Smooth muscle cell of the brain vasculature (primary cell): ENCODE measurements at places on chromosomes 11 and 22.

DNA sequence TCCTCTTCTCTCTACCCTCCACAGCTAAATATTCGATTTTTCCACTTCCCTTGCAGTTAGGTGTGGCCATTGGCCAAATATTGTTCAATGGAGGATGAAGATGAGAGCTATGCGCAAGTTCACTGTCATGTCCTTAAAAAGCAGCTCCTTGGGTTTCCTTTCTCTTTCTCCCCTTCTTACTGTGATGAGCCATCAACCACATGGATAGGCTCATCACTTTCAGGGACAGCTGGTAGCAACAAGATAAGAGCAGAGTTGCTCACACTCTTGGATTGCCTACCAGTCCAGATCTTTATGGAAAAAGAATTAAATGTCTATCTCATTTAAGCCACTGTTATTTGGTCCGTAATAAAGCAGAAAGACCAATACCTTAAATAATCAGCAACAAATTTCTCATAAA, 377.0 kb downstream of the DDX10 start:
- no peak for DNase-seq

DNA sequence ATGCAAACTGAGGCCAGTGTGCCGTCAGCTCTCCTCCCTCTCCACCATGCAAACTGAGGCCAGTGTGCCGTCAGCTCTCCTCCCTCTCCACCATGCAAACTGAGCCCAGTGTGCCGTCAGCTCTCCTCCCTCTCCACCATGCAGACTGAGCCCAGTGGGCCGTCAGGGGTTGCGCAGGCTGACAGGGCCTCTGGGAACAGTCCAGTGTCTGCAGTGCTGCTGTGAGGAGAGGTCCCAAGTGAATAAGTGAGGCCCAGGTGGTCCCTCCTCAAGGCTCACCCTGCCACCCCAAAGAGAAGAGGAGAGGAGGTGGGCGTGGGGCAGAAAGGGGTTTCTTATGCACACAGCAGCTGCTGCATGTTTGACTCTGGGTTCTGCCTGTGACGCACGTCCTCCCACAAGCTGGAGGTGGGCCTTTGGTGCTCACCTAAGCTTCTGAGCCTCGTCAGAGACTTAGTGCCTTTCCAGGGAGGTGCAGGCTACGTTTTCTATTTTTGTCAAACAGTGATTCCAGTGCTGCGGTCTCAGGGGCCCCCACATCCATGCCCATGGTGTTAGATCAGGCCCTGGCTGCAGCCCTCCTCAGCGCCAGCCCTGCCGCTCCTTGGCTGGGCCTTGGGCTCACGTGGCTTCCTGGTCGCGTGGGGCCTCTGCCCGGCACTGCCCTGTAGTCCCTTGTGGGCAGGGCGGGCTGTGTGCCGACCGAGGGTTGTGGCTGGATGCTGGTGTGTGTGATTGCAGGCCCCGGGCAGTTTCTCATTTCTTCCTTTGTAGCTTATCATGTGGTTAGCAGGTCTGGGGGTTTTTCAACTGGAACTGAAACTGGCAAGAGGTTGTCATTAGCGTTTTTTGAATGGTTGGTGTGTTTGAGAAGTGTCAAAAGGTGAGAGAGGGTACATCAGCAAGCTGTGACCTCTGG, 7.1 kb downstream of the TPCN2 start:
- DNase-seq, result no peak

DNA sequence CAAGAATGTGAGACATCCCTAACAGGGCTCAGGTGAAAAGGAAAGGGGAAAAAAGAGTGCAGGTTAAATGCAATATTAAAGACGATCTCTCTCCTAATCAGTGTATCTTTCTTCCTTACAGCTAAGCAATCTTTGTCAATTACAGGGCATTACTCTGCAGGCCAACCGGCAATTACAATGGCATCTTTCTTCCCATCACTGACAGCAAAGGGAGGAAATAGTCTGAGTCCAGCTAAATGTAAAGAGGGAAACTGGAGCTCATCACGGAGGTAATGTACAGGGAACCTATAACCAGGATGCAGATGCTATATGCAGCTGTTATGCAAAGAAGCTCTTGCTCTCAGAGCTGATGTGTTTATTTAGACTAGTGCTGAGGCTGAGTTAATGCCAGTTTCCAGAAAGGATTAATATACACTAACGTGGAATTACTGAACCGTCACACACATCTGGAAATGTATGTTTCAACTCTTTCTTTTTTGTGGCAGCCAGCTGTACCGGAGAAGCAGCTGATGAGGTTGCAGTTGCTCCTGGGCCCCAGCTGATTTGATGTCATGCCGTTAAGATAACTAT, 121.6 kb downstream of the KIRREL3 start:
- DNase-seq, result no peak

DNA sequence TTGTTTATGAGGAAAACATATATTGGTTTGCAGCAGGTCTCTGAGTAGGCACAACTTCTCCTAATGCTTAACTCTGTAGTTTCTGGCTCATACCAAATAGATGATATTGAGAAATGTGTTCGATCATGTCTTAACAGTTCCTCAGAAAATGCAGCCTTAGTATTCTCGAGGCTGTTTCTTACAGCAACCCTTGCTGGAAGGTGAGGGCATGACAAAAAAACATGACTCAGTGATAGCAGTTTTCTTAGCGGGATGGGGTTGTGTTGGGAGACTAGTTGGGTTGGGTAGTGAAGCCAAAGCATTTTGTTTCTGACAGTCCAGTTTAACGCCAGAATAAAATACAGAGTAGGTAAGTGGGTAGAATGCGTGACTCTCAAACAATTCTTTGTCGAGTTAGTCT, 94.7 kb upstream of the PARVA start:
- no peak for DNase-seq

- no peak for DNase-seq
Observed at GRCh38 chr11:67656278-67656922, 5.9 kb upstream of the ACY3 start.

- no peak for DNase-seq
Observed at GRCh38 chr22:20725987-20726558, 47.8 kb upstream of the SERPIND1 start.

GRCh38 chr11:117122556-117122955, 21.5 kb upstream of the PAFAH1B2 start:
- DNase-seq, result no peak

DNA sequence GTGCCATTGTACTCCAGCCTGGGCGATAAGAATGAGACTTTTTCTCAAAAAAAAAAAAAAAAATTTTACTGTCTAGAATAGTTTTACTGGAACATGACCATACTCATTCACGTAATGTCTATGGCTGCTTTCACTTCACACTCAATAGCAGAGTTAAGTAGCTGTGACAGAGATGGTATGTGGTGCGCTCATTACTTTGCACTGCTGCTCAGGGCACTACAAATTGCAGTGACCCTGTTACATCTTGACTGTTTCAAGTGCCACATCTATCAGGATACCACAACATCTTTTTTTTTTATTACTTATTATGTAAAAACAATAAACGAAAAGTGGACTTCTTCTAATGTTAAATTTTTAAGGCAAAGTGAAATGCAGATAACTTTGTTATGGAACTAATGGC, 110.3 kb downstream of the ARHGAP20 start:
- no peak for DNase-seq
